ENCODE measurements at places on chromosomes 3 and 15.

GRCh38 chr15:32698773-32699390 is 18.9 kb upstream of the GREM1 start:
- DNase-seq = no peak

- no peak for DNase-seq
Measured at GRCh38 chr3:38453913-38454177, 155 bp downstream of the ACVR2B start.

- DNase-seq = no peak
Measured at GRCh38 chr3:157533298-157534070, 30.3 kb upstream of the VEPH1 start.

DNA sequence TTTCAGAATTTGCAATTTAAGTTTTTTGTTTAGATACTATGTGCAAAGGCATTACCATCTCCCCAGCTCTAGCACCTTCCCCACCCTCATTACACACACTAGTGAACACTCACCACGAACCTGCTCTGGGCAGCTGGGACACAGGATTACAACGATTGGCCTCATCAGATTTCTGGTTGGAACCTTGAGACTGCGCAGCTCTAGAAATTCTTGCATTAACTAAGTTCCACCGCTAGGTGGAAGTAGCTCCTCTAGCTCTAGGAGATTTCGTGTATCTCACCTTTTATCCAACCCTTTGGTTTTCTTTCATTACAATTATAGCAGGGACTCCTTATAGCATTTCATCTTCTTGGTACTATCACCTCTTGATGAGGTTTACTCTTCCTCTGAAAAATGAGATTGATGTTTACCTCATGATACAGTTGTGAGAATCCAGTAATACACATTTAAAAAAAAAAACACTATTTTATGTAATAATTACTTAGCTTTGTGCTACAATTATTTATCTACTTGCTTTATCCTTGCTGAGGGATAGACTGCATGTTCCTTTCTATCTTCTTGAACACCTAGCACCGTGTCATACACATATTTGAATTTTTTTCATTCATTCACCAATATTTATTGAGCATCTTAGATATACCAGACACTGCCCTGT is 28.7 kb upstream of the PLOD2 start:
- DNase-seq = peak; percentile 30

DNA sequence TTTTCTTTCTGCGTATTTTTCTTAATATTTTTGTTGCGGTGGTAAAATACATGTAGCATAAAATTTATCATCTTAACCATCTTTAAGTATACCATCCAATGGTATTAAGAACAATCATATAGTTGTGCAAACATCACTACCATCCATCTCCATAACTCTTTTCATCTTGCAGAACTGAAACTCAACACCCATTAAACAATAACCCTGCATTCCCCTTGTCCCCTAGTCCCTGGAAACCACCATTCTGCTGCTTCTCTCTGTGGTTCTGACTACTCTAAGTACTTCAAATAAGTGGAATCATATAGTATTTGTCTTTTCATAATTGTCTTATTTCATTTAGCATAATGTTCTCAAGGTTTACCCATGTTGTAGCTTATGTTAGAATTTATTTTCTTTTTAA is 67.3 kb upstream of the EOMES start:
- DNase-seq = no peak
